ENCODE measurements at places on chromosomes 6 and 20.
A peak's percentile ranks its signal among the peaks of the same experiment; 100 is the strongest.

- DNase-seq, result no peak
These were observed 332.3 kb upstream of the MARCKS start for GRCh38 chr6:113524826-113525225.

- DNase-seq, result no peak
These were observed 87.8 kb downstream of the GMDS start for GRCh38 chr6:2157441-2158127.

- no peak for DNase-seq
These were observed 3.2 kb downstream of the INSM1 start for GRCh38 chr20:20371083-20371482.

DNA sequence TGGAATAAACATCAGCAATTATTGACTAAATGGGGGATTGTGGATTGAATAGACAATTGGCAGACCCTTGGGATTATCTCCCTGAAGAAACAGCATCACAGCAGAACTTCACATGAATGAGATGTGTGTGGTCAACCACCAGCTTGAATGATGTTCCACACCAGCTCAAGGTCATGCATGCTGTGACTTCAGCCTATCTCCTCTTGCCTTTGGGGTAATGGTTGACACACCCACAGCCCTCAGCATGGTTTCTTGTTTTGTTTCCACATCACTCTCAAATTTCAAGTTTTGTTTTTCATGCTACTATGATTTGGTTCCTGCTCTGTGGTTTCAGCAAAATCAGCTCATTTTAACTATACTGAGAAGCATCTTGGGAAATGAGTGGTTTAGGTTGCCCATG lies 94.3 kb downstream of the PAK5 start:
- DNase-seq, result no peak

- DNase-seq, result no peak
These were observed 101.0 kb upstream of the HDGFL1 start for GRCh38 chr6:22468256-22468965.

DNA sequence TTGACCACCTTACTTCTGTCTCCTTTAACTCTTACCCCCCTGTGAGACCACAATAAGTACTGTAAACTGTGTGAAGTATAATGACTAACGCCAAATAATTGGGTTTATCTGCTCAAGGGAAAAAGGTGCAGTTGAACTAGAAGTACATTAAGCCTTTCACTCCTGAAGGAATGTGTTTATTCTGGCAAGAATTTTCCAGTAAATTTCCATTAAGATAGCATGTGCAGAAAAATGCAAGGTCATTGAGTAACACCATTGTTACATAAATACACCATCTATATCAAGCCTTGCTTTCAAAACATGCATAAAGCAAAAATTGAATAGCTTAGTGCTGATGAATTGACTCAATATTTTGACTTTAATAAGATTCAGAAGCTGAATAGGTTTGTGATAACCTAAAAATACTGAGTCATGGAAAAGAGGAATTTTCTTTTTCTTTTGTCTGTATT lies 65.4 kb downstream of the ARHGAP18 start:
- DNase-seq, result no peak

GRCh38 chr6:34412016-34412415 lies 13.9 kb downstream of the RPS10 start:
- DNase-seq, result no peak

DNA sequence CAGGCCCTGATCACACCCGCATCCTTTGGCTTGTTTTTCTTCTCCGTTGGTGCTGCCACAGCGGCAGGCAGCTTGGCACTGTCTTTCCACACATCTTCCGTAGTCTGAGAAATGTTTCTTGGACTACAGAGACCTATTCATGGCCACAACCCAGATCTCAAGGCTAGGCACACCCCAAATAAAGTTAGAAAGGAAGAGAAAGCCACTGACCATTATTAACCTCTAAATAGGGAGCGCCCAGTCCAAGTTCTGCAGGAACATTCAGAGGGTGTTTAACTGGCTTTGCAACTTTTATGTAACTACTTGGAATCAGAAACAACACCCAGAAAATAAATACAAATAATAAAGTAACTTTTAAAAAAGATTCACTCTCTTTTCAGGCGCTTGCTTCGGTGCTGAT lies 124.8 kb upstream of the NEDD9 start:
- peak; percentile 20 for DNase-seq

- no peak for DNase-seq
These were observed 29.0 kb downstream of the ARMC2 start for GRCh38 chr6:108877046-108877751.

DNA sequence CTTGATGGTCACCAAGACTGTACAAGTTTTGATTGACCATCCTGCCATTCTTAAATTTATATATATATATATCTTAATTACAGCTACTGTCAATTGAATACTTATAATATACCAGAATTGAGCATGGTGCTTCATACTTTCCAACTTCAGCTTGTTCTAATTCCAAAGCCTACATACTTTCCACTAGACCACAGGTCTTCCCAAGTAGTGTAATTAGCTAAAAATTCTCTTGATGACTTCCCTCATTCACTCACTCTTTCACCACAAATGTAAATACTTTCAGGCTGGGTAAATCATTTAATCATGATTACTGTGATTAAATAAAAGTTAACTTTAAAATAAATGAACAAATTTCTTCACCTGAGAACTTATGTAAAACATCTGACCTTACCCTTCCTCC lies 3.4 kb downstream of the ASF1A start:
- no peak for DNase-seq

DNA sequence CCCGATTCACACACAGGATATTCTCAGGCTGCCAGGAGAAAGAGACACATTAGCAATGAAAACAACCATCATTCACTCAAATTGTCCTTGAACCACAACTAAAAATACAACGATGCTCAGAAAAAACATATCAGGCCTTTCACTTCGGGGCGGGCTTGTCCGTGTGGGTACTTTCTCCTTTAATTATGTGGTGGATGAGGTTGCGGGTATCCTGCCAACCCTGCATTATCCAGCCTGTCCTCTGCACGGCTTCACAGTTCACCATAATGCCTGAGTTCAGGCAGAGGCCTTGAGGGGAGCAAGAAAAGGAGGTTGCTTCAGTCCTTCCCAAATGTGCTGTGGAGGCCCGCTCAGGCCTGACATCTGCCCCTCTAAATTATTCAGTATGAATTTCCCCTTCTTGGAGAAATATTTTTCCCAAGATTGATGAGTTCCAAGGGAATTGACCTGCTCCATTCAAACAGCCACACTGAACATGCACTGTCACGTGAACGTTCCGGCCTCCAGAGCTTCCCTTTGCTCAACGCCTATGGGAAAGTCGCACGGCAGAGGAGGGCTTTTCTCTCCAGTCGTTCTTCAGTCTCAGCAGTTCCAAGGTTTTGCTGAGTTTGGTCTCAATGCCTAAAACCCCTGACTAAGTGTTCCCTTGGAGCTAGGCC lies 70.3 kb downstream of the MYLK4 start:
- DNase-seq, result no peak

DNA sequence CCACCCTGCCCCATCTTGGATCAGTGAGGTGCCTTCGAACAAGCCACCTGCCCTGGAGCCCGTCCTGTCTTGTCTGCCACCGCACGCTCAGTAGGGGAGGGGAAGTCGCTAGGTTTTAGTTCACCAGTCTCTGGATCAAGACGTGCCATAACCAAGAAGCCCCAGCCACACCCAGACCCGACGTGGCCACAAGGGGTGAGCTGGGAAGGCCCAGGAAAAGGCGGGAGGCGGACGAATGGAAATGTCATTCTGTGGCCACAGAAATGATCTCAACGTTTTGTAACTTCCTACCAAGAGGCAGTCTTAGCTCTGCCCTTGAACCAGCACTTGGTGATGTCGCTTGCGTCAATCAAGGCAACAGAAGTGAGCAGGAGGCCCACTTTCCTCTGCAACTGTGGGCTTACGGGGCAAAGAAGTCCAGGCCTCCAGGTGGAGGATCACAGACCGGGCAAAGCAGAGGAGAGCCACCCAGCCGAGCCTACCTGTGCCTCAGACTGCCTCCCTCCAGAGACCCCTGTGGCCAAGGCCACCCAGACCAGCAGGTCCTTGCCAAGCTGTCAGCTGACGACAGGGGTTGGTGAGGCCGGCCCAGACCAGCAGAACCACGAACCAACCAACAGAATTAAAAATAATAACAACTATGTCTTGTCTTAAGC lies 14.5 kb downstream of the GMEB2 start:
- DNase-seq, result no peak

GRCh38 chr6:128276311-128276710 lies 244.1 kb downstream of the PTPRK start:
- DNase-seq, result no peak

DNA sequence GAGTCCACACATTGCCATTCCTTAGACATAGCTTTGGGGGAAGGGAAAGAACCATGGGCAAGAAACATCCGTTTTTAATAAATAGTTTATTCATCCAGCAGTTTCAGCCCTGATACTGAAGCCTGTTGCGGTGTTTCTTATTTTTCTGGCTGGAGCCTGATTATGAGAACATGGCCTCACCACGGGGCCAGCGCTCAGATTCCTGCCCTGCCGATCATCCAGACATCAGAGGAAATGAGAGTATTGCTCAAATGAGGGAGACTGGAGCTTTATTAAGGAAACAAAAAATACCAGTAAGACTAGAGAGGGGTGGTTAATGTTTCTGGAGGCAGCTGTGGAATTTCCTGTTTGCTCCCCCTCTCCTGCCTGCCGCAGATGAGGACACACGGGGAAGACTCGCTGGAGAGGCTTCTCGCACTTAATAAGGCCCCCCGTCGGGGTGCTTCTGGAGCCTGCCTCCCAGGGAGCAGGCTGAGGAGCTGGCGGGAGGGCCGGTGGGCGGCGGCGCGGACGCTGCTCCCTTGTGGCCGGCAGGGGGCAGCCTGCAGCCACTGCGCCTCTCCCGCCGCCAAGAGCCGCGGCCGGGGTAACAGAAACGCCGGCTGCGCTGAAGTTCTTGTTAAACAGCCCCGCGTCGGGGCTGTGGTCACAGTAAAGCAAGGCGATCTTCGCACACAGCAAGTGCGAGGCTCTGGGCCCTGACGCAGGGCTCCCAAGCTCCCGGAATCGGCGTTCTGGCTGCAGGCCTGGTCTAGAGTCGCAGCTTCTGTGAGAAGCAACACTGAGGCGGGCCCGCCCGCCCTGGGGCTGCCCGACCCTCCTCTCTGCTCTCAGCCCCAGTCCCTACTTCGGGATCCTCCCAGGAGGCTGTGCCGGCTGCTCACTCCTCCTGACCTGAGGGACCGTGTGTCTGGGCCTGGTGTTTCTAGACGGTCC lies 17.5 kb downstream of the LEMD2 start:
- DNase-seq, result peak; percentile 64

- DNase-seq, result no peak
These were observed 12.1 kb upstream of the TAB2 start for GRCh38 chr6:149305372-149305771.

DNA sequence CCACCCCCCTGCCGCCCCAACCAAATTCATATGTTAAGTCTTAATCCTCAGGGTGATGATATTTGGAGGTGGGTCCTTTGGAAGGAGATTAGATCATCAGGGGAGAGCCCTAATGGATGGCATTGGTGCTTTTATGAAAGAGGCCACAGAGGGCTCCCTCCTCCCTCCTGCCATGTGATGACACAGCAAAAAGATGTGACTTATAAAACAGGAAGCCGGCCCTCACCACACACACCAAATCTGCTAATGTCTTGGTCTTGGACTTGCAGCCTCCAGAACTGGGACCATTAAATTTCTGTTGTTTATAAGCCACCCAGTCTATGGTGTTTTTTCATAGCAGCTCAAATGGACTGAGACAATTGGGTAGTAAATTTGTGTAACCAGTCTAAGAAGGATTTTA lies 176.3 kb downstream of the ADGRG6 start:
- no peak for DNase-seq

DNA sequence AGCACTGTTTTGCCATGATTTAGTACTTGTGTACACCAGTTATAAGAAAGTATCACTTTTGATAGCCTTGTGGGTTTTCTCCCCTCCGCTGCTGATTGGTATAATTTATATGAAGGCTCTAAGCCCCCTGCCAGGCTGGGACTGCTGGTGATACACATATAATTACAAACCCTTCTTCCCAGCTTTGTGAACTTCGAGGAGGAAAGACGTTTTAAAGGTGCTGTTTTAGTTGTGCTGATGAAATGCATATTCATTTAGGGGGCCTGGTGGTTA lies 246.2 kb downstream of the TAF4 start:
- DNase-seq, result no peak

DNA sequence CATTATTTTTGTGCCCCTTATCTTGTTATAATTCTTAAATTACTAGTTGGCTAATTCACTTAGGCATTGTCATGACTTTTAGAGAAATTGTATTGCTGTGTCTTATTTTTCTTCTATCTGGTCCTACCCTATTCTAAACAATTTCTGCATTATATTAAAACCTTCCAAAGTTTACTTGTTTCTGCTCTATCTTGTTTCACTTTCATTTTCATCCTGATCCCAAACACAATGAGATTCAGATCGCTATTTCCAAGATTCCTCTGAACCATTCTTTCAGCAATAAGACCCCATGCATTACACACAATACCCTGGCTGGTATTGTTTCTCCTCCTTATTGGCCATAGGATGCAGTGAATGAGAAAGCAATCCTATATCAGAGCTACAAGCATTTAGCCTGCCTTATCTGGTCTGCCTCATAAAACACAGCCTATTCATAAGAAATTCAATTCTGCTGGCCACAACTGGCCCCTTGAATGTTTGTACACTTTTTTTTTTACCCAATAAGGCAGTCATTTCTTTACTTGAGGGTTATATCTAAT lies 69.9 kb upstream of the POU3F2 start:
- DNase-seq, result peak; percentile 3

DNA sequence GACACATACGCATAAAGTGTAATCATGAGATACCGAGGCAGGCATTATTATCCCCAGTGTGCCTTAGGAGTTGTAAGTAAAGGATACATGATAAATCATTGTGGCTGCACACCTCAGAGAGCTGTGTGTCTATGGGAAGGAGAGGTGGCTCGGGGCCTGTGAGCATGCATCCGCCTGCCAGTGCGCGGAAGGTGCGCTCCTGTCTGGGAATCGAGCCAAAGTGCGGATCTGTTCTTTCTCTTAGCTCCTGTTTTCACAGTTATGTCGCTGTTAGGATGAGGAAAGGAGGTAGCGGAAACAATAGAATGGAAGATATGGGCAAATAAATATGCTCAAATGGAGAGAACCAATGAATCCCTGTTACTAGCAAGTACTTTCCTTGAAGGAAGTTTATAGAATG lies 98.0 kb downstream of the ANKRD6 start:
- no peak for DNase-seq

GRCh38 chr6:134183844-134184243 lies 131.4 kb upstream of the SLC2A12 start:
- no peak for DNase-seq

- peak; percentile 45 for DNase-seq
These were observed 1.0 kb downstream of the RALGAPA2 start for GRCh38 chr20:20711413-20711812.

DNA sequence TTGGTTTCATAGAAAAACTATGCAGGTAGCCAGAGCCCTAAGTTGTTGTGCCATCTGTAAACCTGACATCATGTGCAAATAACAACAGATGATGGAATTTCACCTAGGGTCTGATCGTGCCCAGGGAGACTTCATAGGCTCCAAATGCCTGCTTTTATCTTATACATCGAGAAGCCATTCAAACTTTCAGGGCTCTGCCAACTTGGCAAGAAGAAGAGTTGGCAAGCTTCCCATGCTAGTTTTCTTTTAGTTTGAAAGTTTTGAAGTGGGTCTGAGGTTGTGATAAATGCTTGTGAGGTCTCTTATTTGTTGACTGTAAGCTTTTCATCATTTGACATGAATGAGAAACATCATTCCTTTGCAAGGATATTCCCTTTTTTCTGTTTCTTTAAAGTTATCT lies 175.4 kb upstream of the FLRT3 start:
- no peak for DNase-seq

Measured in small intestine (tissue), 16 donors.